ENCODE measurements at places on chromosomes 4 and X.

GRCh38 chr4:68249434-68249833 lies 3.9 kb upstream of the TMPRSS11B start:
- DNase-seq, result no peak

DNA sequence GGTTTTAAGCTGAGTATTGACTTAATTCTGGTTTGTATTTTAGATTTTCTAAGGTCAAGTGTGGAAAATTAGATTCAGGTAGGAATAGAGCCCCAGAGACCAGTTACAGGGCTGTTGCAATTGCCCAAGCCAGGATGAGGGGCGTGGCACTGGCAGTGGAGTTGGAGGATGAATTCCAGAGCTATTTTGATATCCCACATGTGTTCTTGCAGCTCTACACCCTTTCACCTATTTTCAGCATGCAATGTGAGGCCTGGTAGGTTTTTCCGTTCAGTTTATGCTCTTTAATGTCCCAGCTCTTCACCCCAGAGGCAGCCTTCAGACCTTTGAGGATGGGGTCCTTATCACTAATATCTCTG lies 17.9 kb upstream of the OGT start:
- DNase-seq, result no peak

- DNase-seq, result no peak
Observed at GRCh38 chr4:83677656-83678055, 141.7 kb downstream of the GPAT3 start.

DNA sequence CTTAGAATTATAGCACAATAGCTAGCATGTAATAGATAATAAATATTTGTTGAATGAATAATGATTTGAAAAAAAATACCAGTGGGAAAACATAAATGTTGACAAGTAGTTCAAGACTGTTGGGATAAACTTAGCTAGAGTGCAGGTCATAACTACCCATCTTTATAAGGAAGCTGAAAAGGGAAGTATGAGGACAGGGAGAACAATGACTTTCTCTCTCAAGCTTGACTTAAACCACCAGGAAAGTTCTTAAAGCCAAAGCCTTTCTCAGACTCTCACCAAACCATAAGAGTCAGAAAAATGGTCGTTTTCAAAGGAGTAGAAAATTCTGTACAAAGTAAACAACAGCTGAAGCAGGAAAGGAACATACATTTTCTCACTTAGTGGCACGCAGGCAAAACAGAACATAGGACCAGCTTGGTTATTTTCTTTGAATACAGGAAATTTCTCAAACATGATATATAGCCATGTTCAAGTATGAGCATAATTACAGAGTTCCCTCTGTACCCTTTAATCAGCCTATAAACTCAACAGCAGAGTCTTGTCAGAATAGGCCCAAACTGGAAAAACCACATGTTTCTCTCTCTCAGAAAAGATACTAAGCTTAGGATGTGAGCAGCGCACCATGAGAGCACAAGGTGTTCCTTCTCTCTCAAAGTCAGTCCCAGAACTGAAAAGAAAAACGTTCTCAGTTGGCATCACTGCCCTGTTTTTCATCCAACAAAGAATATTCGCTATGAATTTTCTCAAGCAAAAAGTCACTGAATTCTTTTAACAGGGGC lies 28.7 kb downstream of the MAPK10 start:
- no peak for DNase-seq

DNA sequence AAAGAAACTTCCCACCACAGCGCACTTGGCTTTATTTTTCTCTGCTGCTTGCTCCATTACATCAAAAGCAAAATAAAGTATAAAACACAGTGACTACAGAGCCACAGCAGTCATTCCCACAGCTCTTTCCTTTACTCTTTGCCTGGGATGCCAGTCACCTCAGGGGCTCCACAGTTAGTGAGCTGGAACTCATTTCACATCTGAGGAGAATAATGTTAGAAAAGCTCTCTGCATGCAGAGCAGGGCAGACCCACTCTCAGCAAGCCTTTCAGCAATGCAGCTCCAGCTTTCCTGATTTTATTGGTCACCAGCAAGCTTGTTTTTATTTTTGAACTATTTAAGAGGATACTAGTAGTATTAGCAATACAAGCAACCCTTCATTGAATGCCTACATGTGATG lies 13.8 kb downstream of the GRXCR1 start:
- DNase-seq, result no peak

- no peak for DNase-seq
Observed at GRCh38 chrX:19893727-19894126, 6.3 kb upstream of the SH3KBP1 start.

GRCh38 chr4:735583-735982 lies 30.0 kb downstream of the PCGF3 start:
- DNase-seq, result no peak

All from anterior cingulate cortex (tissue), 58 donors.